ENCODE measurements at places on chromosomes 1 and 21.
A peak's percentile ranks its signal among the peaks of the same experiment; 100 is the strongest.

- no peak for DNase-seq
Measured at GRCh38 chr1:37890378-37891014, 31.1 kb upstream of the MTF1 start.

DNA sequence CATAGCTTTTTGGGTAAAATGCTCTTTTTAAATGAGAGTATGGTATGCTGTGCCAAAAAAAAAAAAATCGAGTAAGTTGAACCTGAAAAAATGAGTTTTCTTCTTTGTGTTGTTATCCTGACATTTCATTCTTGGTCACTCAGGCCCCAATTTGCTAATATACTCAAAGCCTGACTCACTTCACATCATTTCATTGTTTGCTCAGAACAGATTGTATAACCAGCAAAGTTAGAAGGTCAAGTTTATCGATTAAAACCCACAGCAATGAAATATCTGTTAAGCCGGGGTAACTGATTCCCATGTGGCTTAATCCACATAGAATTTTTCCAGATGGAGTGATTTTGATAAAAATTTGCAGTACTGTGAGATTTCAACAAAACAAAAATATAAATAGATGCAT is 363.7 kb downstream of the NEGR1 start:
- no peak for DNase-seq

GRCh38 chr1:101408212-101409042 is 171.6 kb downstream of the S1PR1 start:
- no peak for DNase-seq

- DNase-seq, result peak; percentile 98
Measured at GRCh38 chr1:155001675-155002463, 733 bp upstream of the ZBTB7B start.
